ENCODE measurements at places on chromosomes 4 and X. TPM values are rescaled to one million over a fixed set of nuclear protein-coding genes. Genes with fewer than 3 reads are reported as not detected.

The RUFY3 gene
- total RNA-seq: 30.0 TPM

The IKBKG gene
- total RNA-seq: 18.8 TPM

The FAM47A gene
- not detected for total RNA-seq

The LGI2 gene
- total RNA-seq: 0.05 TPM

The HSFX2 gene
- 0.35 TPM for total RNA-seq

The RTL9 gene
- total RNA-seq: not detected

The USP26 gene
- not detected for total RNA-seq
